ENCODE measurements at places on chromosomes 12 and 14.

GRCh38 chr12:114221136-114221833 lies 184.7 kb downstream of the TBX5 start:
- DNase-seq = no peak

DNA sequence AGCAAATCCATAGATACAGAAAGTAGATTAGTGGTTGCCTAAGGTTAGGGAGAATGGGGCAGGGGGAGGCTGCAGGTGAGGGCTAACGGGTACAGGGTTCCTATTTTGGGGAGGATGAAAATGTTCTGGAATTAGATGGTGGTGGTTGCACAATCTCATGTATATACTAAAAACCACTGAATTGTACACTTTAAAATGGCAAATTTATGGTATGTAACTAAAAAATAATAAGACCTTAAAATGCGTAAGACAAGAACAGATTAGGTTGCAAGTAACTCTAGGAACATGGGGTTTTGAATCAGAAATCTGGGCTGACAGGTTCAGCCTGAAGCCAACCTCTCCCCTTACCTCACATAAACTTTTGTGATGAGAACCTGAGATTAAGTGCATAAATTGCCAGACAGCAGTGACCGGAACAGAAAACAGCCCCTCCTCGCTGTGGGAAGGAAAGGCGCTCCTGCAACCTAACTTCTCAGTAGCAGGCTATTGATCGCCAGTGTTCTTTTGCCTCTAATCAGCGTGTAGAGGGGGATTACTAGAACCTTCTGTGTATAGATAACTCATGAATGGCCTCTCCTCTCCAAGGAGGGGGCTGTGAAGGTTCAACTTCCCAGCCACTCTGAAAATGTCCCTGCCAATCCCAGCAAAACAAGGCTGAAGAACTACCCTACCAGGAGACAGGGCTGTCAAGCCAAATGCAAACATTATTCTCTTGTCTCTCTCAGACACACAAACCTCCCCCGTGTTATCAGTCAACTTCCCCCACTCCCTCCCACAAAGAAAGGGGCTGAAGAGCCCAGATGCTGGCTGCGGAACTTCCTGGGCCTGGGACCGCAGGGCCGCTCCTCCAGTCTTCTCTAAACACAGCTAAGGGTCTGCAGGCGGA lies 1.9 kb downstream of the SSH1 start:
- no peak for DNase-seq

DNA sequence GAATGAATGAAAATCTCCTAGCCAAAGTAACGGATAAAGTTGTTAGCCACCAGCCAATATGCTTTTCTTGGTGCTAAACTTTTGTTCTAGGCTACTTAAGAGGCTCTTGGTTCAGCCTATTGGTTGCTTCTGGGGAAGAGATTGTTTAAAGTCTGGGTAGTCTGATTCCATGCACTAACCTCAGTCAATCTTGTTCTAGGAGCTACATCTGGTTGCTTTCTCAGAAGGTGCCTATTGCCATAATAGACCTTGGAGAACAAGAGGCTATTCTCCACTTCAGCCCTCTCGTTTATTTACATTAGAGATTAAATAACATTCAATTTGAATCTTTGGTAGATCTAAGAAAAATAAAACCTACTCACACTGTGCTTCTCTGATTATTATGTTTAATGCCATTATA lies 40.8 kb upstream of the OTOGL start:
- DNase-seq = no peak

GRCh38 chr12:44053549-44054127 lies 217.8 kb downstream of the TMEM117 start:
- no peak for DNase-seq

DNA sequence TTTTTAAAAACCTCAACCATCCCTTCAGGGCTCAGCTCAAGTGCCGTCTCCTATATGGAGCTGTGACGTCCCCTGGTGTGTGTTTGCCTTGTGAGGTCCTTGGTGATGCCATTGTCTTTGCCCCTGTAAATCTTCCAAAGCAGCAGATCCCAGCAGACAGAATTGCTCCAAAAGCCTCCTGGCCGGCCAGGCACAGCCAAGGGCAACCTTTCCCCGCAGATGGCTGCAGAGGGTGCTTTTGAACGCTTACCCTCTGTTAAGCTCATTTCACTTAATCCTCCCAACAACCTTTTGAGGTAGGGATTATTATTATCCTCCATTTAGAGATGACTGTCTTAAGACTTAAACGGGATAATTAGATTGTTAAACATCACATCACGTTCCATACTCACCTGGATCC lies 51.4 kb downstream of the RFX4 start:
- DNase-seq = no peak

GRCh38 chr12:20656600-20656999 lies 38.5 kb upstream of the SLCO1C1 start:
- no peak for DNase-seq

DNA sequence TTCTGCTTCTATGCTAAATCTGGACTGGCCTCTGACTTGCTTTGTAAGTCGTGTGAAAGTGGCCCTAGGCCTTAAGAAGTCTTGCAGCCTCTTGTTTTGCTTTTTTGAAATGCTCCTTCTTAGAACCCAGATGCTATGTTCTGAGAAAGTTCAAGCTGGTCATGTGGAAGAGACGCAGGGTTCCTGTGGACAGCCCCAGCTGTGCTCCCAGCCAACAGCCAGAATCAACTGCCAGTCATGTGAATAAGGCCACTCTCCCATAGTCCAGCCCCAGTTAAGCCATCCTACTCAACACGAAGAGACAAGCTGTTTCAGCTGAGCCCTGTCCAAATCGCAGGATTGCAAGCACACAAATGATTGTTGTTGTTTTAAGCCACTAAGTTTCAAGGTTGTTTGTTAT lies 37.3 kb upstream of the TBPL2 start:
- no peak for DNase-seq

DNA sequence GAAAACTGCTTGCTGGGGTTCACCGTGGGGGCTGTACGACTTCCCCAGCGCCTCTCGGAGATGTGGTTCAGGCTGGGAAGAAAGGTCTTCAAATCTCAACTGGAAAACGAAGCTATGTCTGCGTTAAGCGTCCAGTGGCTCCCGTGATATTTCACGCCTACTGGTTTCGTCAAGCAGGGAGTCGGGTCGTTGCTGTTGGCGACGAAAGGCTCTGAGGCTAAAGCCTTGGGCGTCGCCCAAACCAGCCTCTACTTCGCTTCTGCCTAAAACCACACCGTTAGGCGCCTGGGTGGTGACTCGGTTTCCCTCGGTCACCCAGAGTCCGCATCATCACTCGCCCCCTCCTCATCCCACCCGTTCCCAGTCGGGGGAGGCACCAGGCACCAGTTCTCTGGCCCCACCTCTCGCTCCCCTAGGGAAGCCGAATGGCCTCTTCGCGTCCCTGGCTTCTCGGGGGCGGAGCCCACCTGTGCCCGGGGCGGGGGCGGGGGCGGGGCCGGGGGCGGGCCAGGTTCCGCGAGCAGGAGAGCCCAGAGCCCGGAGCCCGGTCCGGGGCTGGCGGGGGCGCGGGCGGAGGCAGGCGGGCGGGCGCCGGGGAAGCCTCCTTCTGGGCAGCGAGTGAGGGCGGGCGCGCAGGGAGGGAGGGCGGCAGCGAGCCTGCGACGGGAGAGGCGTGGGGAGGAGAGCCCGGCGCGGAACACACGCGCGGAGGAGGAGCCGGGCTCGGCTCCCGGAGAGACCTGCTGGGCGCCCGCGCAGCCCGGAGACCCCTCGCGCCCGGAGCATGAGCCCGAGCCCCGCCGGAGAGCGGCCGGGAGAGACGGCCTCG lies at the start of gene B4GALNT3:
Gene B4GALNT3, plus strand, starts transcription at position 510 of the 829 bp plus-strand sequence. CDS start 438 bp downstream, outside the sequence.
- DNase-seq = peak; percentile 16

GRCh38 chr12:103880299-103881142 lies 39.5 kb upstream of the NT5DC3 start:
- DNase-seq = no peak

- DNase-seq = no peak
Measured at GRCh38 chr12:115972241-115972640, 305.3 kb downstream of the MED13L start.

- DNase-seq = no peak
Measured at GRCh38 chr12:67893022-67893580, 96.1 kb upstream of the IFNG-AS1 start.

DNA sequence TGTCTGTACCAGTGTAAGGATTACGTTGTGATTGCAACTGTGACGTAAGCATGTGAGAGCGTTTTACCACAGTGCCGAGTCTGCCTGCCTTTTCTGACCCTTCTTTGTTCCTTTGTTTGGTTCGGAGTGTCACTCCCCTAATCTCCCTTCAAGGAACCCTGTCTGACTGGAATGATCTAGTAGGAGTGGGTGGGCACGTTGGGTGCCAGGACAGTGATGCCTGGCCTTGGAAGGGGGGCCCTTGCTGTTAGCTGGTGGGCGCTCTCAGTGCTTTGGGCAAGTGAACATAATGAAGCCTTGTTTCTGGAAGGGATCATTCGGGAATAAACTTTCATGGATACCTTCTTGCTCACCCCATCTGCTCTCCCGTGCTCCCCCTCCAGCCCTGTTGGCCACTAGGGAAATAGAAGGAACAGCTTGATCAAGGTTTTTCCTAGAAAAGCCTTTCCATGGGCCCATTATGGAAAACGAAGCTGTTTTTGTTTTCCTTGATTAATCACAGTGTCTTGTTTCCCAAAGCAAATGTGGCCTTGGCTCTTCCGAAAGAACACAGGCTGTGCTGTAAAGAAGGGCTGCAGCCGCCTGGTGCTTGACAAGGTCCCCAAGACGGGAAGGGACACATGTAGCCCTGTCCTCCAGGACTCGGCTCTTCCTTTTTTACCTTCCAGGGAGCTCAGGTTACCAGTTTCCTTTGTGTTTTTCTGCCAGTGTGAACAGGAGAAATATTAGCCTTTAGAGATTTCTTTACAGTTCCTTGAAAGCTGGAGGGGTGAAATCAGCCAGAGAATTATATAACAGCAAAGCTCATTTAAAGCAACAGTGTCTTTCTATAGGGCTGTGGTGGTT lies 215.5 kb downstream of the CRADD start:
- no peak for DNase-seq

- no peak for DNase-seq
Measured at GRCh38 chr14:88616697-88617096, 53.9 kb downstream of the ZC3H14 start.

- DNase-seq = no peak
Measured at GRCh38 chr12:104608998-104609397, 152.2 kb downstream of the CHST11 start.

- DNase-seq = no peak
Measured at GRCh38 chr14:57797160-57797559, 68.7 kb downstream of the SLC35F4 start.

DNA sequence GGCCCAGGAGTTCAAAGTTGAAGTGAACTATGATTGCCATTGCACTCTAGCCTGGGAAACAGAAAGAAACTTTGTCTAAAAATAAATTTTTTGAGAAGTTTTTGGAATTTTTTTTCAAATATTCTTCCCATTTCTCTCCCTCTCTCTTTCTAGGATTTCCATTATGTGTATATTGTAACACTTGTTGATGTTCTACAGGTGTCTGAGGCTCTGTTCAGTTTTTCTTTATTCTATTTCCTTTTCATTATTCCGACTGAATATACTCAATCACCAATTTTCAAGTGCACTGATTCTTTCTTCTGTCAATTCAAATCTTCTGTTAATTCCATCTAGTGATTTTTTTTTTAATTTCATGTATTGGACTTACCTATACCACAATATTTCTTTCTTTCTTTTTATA lies 48.3 kb upstream of the SLC6A15 start:
- DNase-seq = no peak

DNA sequence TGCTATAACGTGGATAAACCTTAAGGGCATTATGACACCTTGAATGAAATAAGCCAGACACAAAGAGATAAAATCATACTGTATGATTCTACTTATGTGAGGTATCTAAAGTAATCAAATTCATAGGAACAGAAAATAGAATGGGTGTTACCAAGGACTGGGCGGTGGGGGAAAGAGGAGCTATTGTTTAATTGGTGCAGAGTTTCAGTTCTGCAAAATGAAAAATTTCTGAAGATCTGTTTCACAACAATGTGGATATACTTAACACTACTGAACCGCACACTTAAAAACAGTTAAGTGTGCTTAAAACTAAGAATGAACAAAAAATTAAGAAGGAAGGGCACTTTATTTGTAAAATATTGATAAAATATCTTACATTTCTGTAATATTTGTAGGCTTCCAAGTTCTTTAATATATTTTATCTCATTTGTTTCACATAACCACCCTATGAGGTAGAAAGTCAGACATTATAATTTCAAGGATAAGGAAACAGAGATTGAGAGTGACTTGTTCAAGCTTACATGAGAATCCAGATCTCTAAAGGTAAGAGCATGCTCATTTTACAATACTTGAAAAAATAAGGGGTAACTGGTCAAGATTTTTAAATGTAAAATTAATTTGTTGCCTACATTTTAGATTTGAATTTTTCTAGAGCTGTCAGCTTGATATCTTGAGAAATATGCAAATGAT lies 14.9 kb downstream of the LTA4H start:
- DNase-seq = no peak

DNA sequence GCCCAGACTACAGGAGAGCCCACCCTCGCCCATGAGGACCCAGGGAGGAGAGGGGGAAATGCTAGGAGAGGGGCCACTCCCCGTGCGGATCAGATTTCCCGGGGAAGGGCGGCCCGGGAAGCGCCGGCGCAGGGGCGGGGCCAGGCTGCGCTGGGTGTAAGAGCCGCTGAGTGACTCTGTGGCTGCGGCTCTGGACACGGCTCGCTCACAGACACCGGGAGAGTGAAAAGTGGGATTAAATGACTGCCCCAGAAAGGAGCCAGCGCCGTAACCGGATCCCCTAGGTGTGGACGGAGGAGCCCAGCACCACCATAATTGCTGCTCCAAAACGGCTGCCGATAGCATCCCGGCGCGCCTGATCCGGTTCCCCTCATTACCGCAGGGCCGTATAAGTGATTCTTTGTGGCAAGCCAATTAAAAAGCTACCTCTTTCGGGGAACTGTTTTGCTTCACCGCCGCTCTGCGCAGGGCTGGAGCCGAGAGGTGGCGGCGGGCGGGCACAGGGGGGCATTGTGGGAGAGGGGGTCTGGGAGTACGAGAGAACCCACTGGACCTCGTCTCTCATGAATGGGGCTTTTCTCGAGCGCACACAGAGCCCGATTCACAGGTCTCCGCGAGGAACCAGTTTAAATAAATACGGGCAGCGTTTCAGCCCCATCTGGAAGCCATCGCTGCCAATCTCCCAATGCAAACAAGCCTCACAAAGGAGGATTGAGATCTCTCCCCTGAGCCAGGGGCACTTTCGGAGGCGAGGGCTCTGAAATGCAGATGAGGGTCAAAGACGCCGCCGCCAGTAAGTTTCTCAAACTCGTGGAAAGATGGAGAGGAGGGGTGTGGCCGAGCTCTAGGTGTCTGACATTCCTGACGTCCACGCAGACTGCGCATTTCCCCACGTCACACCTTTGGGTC lies 2.5 kb downstream of the COL2A1 start:
- DNase-seq = no peak

- no peak for DNase-seq
Measured at GRCh38 chr14:34965912-34966311, 16.9 kb upstream of the SRP54 start.

DNA sequence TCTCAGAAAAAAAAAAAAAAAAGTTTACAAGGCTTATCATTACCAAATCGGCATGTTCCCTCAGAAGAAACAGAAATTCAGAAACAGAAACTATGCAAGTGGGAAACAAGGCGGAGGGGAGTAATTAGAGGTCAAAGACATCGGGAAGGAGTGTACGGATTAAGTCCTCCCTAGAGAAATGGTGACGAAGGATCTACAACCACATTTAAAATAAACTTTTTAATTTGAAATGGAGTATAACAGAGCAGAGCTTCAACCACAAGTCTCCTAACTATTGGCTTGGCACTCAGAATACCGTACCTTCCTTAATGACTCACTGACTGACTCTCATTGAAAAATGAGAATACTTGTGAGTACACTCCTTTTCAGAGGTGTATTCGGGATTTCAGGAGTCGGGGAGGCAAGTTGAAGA lies 908 bp downstream of the ENTPD5 start:
- no peak for DNase-seq

GRCh38 chr12:68865399-68866164 lies 57.6 kb downstream of the MDM2 start:
- DNase-seq = no peak

- DNase-seq = no peak
Measured at GRCh38 chr12:113071135-113072112, 14.9 kb downstream of the DTX1 start.

Measured in hypothalamus (tissue), 51 donors.